Coronary artery (tissue), 2 donors: ENCODE measurements at places on chromosomes 2 and 18.
A peak's percentile ranks its signal among the peaks of the same experiment; 100 is the strongest.

GRCh38 chr18:24546307-24546706 is 85.9 kb downstream of the HRH4 start:
- no peak for DNase-seq

- no peak for DNase-seq
These were observed 12.3 kb upstream of the TNFRSF11A start for GRCh38 chr18:62312851-62313250.

GRCh38 chr2:216665717-216666116 is 29.6 kb downstream of the IGFBP5 start:
- DNase-seq, result no peak

DNA sequence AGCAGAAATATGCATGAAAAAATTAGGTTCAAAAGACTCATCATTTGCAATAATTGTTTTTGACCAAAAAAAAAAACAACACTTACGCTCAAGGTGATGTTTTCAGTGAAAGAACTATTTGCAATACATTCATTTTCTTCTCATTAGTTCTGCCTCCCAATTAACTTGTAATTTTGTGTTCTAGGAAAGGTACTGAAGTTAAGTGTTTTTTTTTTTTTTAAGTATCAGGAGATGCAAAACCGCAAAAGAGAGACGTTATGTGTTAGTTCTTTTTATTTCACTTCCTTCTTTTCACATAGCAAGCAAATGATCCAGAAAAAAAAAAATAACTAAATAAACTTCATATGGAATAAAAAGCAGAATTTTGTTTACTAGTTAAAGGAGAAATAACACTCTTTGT is 735.2 kb upstream of the GCFC2 start:
- no peak for DNase-seq

GRCh38 chr2:23777826-23778225 is 149.1 kb downstream of the ATAD2B start:
- DNase-seq, result no peak

GRCh38 chr2:27572998-27573429 is 9.8 kb upstream of the ZNF512 start:
- no peak for DNase-seq

DNA sequence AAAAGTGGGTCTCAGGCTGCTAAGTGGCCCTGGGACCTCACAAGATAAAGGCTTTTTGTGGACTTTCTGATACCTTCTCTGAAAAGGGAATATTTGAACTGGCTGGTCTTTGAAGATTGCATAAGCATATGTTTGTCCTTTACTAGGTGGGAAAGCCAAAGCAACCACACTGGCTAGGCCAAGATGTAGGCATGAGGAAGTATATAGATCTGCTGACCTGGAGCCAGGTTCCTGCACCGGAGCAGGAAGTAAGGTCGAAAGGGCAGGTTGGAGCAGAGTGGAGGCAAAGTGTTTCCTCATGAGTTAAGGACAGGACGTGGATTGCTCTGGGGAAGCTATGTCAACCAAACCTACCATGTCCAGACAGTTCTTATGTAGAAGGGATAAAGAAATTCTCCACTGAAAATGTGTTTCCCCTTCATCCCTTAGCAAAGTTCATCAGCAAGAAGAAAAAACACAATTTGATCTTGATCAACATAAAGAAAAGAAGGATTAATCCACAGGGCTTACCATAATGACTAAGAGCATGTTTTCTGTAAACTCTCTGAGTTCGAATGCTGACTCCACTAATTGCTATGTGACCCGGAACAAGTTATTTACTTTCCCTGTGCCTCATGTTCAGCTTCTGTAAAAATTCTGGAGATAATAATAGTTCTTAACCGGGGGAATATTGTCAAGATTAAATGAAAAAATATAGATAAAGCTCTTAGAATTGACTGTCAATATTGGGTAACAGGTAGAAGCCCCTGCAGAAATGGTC is 156.1 kb upstream of the SRD5A2 start:
- no peak for DNase-seq

DNA sequence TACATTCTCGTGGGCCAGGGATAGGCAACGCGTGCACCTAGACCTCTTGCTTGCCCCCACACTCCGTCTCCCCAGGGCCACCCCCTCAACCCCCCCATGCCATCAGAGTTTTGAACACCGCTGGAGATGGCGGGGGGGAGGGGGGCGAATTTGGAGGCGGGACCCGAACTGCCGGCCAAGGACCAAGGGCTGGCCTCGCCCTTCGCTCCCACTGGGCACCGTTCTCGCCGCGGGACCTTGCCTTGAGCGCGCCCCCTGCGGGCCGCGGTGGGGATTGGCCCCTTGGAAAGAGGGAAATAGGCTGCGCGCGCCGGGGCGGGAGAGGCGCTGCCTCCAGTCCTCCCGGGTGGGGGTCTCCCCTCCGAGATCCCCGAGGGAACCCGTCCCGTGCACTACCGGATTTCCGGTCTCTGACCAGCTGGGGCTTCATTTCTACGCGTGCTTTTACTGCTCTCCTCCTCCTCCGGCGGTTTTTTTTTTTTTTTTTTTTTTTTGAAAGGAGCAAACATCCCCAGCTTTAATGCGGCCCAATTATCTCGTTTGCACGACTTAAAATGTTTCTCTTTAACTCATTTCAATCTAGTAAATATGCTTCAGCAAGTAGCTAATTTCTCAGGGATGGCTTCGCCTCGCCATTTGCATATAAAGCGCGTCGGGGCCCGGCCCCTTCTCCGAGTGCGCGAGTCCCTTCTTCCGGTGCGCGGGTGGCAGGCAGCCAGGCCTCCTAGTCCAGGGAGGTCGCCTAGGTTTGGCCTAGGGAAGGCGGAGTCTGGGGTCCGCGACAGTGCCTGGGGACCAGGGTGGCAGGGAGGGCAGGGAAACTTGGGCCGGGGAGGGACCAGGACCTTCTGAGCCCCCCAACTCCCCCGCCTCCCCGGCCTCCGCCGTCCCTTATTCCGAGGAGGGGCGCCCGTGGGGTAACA is 10.0 kb upstream of the GBX2 start:
- peak; percentile 73 for DNase-seq

- no peak for DNase-seq
These were observed 59.0 kb upstream of the IGFBP5 start for GRCh38 chr2:216754336-216754735.

DNA sequence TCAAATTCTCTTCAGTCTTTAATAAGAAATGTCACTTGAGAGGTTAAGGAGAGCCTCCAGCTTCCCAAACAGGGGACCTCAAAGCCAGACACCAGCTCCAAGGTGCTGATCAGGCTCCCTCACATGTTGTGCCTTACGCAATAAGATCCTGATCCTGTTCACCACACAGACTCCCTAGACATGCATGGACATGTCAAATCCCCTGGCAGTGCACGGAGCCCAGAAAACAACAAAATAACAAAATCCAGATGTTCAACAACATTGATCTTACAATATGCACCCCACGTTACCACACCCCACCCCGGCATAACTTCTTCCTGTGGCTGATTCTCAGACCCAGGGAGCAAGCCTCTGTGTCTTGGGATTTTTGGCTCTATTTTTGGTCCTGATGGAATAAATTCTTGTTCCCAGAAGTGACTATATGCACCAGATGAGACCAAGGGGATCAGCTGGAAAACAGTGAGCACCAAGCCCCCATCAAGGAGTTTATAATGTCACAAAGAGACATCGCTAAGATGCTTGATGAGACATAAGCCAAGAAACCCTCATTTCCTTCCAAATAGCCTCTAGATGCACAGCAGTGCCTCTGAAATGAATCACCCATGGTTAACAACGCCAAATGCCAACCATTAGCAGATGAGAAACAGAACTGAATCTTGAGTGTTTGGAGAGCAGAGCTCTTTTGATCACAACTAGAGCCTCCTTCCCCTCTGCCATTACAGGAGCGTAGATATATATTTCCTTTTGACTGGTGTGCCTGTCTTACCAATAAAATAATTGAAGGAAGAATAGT is 198.2 kb downstream of the PRKCE start:
- DNase-seq, result no peak

DNA sequence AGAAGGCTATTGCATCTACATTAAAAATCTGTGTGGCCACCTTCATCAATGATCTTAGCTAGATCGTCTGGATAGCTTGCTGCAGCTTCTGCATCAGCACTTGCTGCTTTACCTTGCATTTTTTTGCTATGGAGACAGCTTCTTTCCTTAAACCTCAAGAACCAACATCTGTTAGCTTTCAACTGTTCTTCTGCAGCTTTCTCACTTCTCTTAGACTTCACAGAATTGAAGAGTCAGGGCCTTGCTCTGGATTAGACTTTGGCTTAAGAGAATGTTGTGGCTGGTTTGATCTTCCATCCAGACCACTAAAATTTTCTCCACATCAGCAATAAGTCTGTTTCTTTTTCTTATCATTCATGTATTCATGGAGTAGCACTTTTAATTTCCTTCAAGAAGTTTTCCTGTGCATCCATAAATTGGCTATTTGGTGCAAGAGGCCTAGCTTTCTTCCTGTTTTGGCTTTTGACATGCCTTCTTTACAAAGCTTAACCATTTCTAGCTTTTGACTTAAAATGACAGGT is 54.4 kb upstream of the MAP4K4 start:
- DNase-seq, result no peak

DNA sequence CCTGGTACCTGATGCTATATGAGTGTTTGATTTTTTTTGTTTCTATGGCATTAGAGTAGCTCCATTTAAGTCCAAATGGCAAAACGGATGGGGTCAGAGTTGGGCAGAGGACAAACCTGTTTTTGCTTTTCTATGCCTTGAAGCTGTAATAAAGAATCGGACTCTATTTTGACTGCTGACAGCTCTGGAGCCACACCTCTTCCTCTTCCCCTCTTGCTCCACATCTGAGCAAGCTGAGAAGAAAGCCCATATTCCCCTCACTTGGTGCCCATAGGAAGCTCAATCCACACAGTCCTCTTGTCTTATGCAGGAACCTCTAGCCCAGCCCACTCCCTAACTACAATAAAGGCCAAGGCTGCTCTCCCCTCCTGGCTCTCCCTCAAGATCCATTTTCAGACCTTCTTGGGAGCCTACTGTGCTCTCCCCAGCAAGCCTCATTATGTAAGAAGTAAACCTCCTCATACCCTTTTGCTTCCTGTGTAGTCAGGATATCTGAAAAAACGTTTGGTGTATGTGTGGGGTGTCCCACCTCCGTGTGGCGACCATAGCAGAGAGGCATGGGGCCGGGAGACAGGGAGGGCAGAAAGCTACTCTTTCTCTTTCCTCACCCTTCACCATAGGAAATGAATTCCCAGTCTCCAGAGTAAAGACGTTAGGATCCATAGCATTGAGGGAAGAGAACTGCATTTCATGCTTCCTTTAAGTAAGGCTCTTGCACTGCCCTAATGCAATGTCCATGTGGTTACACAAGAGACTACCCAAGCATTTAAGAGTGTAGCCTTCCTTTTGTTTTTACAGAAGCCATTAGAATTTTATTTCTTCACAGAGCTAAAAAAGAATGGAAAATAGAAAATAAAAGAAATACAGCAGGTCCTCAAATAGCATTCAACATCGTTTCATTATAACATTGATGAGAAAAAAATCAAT is 41.9 kb upstream of the RAPGEF4 start:
- DNase-seq, result no peak

- DNase-seq, result no peak
These were observed 164.4 kb downstream of the SCG2 start for GRCh38 chr2:223437788-223438187.

GRCh38 chr2:96872591-96873349 is 2.9 kb upstream of the SEMA4C start:
- no peak for DNase-seq

- DNase-seq, result no peak
These were observed 112.9 kb upstream of the RNU4ATAC start for GRCh38 chr2:121417826-121418225.

GRCh38 chr18:63409301-63409700 is 13.0 kb downstream of the VPS4B start:
- no peak for DNase-seq

- DNase-seq, result no peak
These were observed 163.5 kb downstream of the CDH19 start for GRCh38 chr18:66440433-66440832.

DNA sequence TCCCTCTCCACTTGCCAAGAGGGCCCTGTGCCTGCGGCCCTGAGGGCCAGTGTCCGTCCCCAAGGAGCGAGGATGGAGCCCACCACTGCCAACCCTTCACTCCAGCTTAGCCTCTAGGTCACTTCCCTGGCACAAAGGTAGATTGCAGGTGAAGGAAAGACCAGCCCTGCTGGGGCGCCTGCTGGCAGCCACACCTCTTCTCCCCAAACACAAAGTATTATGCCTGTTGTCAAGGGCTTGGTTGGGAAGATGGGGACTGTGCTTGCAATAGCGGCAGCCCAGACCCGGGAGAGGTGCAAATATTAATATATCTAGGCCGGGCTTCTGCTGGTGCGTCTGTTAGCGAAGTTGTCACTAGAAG is 7.7 kb downstream of the KCNF1 start:
- no peak for DNase-seq

DNA sequence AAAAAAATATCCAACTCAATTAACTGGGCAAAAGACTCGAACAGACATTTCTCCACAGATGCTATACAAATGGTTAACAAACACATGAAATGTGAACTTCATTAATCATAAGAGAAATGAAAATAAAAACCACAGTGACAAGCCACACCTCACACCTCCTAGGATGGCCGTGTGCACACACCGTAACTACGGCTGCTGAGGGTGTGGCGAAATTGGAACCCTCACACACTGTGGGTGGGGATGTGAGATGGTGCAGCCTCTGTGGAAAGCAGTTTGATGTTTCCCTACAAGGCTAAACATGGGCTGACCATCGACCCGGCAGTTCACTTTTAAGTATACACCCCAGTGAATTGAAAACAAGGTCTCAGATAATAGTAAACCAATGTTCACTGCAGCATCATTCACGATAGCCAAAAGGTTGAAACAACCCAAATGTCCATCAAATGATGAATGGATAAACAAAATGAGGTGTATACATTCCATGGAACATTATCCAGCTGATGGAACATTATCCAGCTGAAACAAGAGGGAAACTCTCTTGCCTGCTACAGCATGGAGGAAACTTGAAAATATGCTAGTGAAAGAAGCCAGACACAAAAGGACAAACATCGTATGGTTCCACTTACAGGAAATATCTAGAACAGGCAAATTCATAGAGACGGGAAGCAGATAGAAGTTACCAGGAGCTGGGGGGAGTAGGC is 32.2 kb downstream of the ZAP70 start:
- no peak for DNase-seq

DNA sequence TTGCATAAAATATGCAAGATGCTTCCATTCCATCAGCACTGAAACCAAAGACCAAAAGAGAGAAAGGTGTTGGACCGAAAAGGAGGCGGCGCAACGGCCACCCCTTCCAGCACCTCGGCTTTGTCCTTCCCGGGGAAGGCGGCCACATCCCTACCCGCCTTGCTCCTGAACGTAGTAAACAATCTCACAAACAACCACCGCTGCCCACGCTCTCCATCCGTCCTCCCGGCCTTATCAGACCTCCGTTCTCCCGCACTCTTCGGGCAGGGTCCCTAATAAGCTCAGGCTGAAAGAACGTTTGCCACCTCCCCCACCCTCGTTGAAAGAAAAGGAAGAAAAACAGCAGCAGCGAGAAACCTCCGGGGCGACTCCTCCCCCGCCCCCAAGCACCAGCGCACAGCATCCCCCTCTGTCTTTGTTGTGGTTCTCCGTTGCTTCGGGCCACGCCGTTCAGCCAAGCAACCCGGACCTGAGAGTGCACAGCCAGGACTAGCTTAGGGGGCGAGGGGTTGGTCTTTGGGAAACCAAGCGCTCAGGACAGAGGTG is 4.4 kb downstream of the EVX2 start:
- peak; percentile 49 for DNase-seq
